ENCODE measurements at places on chromosomes 4 and X.

- no peak for DNase-seq
These were observed 101.3 kb downstream of the CORIN start for GRCh38 chr4:47736555-47736954.

GRCh38 chrX:32847921-32848320, 363.4 kb downstream of the DMD start:
- no peak for DNase-seq

DNA sequence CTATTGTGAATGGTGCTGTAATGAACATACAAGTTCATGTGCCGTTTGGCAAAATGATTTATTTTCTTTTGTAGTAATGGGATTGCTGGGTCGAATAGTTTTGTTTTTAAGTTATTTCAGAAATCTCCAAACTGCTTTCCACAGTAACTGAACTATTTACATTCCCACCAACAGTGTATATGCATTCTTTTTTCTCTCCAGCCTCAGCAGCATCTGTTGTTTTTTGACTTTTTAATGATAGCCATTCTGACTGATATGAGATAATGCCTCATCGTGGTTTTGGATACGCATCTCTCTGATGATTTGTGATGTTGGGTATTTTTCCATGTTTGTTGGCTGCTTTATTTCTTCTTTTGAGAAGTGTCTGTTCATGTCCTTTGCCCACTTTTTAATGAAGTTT, 246.3 kb upstream of the ADGRL3 start:
- no peak for DNase-seq

DNA sequence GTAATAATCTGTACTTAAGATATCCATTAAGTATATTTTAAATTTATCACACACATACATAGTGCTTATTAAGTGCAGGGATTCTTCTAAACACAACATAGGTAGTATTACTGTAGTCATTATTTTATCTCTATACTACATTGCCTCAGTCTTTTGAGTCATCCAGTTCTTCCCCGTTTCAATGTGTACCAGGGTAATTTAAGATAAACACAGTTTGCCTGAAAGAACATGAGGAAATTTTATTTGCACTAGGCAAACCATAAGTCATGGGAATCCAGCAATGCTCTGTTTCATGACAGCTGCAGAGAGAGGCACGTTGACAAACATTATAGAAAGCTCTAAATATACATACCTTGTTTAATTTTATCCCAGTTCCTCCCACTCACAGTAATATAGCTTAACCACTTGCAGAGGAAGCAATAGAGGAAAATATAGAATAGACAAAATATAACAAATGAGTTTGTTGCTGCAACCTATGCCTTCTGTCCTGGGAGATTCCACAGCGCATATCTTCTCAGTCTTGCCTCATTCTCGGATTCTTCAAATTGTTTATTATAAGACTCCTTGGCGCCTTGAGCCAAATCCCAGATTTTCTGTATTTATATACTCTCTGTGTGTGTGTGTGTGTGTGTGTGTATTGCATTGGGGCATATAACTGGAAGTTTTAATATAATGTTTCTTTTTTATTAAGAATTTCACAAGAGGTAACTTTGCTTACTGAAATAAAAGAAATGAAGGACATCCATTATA, 258.6 kb downstream of the FAM133A start:
- no peak for DNase-seq

GRCh38 chr4:68074397-68074796, 55.3 kb downstream of the TMPRSS11F start:
- DNase-seq = no peak

- DNase-seq = no peak
These were observed 74.1 kb downstream of the LDB2 start for GRCh38 chr4:16824278-16824806.

DNA sequence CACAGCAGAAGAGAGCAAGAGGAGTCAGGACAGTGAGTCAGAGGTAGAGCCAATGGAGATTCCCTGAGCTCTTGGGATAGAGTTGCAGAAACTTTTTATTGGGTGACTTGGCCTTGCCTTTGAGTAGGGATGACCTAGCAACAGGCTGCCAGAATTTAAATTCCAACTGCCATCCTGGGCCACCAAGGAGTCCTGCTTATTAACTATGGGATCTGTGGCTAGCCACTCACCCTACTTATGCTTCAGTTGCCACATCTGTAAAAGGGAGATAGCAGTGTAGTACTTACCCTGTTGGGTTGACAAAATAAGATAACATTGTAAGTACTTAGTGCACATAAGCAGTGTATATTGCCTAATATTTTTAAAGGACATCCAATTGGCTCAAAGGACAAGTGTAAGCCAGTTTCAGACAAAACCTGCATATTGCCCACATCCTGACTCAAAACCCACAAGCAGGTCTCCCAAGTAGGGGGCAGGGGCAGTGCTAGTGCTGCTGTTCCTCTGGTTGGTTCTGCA, 43.5 kb upstream of the TMEM164 start:
- no peak for DNase-seq

DNA sequence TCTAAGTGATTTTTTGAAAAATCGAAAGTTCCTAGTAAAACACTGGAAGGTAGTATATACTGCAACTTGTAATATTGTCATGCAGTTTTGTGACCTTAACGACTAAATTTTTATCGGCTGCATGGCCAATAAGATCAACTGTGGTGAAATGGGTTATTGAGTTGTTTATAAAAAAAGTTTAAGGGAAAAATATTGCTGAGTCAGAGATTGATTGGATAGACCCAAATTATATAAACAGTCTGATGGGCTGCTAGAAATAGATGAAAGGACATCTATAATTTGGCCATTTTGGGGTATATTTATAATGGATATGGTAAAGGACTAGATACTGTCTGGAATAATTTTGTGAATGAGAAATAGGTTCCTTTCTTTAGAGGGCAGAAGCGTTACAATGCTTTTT, 56.2 kb downstream of the MGST2 start:
- no peak for DNase-seq

- no peak for DNase-seq
These were observed 297.9 kb downstream of the ARHGAP10 start for GRCh38 chr4:148029781-148030180.

DNA sequence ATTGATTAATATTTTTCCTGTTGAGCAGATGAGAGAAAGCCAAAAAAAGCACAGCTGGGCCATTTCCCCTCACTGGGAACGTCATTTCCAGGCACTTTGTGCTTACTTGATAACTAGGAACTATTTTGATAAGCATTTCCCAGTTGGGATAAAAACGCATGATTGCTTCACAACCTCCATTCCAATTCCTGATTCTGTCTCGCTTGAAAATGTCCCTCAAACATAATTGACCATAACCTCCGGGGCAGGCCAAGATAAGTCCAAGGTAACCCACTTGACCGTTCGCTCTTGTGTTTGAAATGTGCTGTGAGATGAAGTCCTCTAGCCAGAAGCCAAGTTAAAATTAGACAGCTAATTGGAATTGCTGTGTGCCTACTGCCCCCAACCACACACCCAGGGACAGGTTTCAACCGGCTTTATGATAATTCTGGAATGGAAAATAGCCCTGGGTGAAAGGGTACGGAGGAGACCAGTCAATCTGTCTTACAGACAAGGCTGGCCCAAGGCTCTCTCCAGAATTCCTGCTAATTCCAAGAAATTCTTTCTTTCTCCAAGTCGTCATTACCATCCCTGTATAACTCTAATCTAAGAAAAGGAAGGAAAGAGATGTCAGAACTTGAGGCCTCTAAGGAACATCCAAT, 137.1 kb downstream of the MID1 start:
- DNase-seq = peak; percentile 83

GRCh38 chrX:7314425-7314824, 166.5 kb upstream of the PUDP start:
- DNase-seq = no peak

- DNase-seq = peak; percentile 26
These were observed 51.6 kb downstream of the PPP3CA start for GRCh38 chr4:101295691-101296090.

DNA sequence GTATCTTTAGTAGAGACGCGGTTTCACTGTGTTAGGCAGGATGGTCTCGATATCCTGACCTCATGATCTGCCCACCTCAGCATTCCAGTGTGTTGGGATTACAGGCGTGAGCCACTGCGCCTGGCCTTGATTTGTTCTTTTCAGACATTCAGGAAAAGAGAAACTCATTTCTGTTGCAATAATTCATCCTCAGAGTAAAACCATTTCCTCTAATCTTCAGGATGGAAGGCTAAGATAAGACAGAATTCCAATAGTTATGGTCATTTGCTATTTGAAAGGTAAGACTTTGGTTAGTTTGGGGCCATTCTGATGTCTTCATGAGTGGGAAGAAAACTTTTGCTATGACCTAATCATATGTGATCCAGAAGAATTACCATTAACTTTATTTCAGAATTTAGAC, 83.0 kb downstream of the LRP2BP start:
- DNase-seq = peak; percentile 57

DNA sequence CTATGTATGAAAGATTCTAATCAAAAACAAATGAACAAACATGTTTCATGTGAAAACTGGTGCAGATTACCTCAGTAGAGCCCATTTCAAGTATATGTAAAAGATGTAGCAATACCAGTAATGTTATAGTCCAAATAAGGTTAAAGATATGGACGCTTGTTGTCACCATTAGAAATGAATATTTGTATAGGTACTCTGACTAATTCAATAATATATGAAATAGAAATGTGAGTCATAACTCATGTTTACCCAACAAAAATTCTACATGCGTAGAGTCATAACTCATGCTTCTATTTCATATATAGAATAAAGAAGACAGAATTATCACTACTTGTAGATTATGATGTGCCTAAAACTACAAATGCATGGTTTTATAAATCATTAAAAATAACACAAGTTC, 739.1 kb upstream of the DIAPH2 start:
- DNase-seq = no peak

DNA sequence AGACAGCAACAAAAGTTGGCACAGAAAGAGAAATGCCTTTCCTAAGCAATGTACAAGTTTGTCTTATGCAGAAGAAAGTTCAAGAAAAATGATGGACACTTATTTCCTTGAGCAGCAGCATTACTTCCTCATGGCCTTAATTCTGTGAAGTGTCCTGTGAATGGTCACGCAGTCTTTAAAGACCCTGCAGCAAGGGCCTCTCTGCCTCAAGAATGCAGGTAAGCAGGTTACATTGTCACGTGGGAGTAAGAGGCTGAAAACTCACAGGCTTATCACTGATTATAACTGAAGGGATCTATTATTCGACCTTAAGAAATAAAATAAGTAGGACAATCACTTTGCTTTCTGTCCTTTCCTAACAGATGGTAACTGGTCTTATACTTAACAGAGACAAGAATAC, 109.1 kb downstream of the ATP8A1 start:
- no peak for DNase-seq

DNA sequence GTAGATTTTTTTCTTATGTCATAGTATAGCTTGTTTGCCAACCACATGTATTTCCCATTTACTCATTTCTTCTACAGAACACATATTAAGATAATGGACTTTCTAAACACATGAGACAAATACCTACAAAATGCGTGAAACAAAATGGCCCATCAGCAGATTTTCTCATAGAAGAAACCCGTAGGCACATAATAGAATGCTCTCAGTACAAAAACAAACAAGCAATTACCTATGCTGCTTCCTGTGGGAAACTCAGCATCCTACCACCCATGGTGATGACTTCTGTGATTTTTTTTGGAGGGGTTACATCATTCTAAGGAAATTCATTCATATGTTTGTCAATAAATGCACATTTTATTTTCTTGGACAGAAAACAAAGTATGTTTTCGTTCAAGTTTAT, 343.6 kb downstream of the SPRY1 start:
- DNase-seq = no peak

DNA sequence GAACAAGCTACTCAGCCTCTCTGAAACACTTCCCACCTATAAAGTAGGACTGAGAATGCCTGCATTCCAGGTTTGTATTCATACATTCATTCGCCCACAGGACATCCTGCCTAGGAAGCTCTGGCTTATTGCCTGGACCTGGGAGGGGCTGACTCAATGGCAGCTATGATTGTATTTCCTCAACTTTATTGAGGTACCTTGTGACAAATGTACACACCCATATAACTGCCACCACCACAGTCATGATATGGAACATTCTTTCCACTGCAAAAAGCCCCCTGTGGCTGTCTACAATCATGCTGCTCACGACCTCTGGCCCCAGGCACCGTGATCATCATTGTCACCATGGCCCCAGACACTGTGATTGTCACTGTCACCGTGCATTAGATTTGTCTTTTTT, 68.3 kb downstream of the ABLIM2 start:
- peak; percentile 5 for DNase-seq

GRCh38 chrX:49292400-49293362, 10.8 kb upstream of the GAGE10 start:
- no peak for DNase-seq

DNA sequence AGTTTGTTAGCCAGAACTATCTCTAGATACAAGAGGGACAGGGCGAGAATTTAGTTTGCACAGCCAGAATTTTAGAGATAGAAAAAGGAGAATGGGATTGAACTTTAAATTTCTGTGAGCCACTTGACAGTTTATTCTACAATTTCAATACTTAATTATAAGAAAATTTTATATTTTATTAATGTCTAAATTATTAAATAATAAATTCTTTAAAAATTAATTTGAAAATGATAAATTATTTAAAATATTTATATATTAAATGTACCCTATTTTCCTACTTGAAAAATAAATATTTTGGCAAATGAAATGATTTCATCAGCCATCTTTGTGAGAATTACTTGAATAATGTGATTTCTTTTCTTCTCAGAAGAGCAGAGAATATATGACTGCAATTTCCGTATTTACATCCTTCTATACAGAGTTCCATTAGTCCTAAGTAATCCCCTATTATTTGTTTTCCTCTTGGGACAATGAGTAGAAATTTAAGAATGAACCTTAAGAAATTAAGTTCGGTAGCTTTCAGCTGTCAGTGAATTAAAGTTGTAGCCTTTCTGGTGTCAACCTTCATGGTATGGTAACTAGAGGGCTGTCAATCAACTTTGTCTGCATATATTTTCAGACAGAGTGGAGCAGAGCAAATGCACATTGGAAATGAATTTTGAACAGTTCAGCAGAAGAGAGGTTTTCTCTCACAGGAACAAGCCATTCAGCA, 763.9 kb downstream of the PCDH18 start:
- DNase-seq = no peak

- no peak for DNase-seq
These were observed 11.7 kb downstream of the CFAP97 start for GRCh38 chr4:185192059-185192458.

GRCh38 chr4:154490583-154491340, 837 bp downstream of the DCHS2 start:
- DNase-seq = no peak

- no peak for DNase-seq
These were observed 182.6 kb downstream of the FBXO8 start for GRCh38 chr4:174100910-174101309.

DNA sequence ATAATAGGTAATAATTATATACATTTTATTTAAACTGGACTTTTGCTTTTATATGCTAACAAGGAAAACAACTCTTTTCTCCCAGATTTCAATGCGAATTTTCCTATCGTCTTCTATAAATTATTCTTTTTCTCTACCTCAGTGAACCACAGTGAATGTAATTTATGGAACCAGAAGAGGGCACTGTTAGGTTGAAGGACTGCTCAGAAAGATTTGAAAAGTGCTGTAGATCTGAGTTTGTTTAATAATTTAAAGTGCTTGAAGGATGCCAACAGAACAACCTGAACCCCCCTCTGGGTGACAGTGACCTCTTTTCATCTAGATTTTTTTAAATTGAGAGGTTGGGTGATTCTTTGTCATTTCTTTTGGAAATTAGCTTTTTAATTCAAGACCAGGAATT, 54.9 kb downstream of the PHOX2B start:
- DNase-seq = peak; percentile 45

All from fibroblast of the aortic adventitia (primary cell).